ENCODE measurements at places on chromosomes 11 and 22.
A peak's percentile ranks its signal among the peaks of the same experiment; 100 is the strongest.

DNA sequence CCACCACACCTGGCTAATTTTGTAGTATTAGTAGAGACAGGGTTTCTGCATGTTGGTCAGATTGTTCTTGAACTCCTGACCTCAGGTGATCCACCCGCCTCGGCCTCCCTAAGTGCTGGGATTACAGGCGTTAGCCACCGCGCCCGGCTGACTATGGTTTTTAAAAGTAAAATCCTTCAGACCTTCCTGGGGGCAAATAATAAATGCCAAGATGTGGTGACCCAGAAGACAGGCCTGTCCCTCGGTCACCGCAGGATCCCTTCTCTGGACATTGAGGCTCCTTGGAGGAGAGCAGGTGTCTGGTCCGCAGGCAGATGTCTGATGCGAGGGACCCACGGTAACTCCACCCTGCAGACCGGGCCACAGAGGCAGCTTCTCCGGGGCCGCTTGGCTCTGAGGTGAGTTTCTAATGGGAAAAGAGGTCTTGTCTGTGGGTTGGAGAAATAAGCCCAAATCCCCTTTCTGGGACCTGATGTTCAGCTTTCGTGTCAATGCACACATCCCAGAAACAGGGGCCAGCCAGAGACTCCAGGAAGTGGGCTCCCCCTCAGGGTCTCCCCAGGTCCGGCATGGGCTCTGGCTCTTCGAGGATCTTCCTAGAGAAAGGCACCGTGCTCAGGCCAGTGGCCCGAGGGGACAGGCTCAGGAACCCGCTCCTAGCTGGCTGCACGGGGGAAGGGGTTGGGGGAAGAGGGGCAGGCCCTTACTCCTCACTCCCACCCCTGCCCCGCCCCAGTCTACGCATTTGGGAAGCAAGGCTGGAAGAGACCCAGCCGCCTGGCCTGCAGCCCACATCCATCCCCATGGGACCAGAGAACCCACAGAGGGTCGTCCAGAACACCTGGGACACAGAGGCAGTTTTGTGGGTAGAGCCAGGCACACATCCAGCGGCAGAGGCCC, 100.6 kb downstream of the WNT7B start:
- DNase-seq = no peak

- no peak for DNase-seq
These were observed 1.7 kb downstream of the FERMT3 start for GRCh38 chr11:64208086-64208795.

DNA sequence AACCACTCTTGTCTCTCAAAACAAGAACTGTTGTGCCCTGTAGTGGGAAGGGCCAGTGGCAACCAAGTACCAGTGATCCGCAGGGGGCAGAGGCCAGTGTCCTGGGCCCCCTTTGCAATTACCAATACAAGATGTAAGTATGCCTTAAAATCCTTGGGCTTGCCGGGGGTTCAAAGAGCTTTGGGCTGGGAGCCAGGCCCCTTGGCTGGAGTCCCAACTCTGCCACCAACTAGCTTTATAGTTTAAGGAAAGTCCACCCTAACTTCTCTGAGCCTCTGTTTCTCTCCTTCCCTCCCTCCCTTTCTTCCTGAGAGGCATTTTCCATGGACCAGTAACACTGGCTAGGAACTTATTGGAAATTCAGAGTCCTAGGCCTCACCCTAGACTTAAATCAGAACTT, 15.5 kb downstream of the CLMP start:
- DNase-seq = no peak

- DNase-seq = no peak
These were observed 13.1 kb downstream of the USH1C start for GRCh38 chr11:17531071-17531600.

DNA sequence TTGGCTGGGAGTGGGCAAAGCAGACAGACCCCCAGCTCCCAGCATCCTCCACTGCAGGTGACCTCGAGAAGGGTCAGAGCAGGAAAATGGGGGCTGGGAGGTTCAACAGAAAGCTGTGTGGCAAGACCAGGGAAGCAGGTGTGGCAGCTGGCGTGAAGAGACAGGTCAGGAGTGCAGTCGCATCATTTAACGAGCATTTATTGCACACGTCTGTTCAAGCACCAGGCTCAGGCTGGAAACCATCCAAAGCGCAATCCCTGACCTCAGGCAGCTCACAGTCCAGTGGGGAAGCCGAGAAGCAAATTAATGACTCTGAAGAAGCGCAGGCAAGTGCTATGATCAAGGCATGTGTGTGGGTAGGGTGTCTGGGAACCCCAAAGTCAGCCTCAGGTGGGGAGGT, 7.4 kb downstream of the SLC25A45 start:
- no peak for DNase-seq

- no peak for DNase-seq
These were observed 7.2 kb downstream of the SSTR3 start for GRCh38 chr22:37205046-37205445.

- no peak for DNase-seq
These were observed 91.5 kb downstream of the MORC2 start for GRCh38 chr22:30876915-30877553.

GRCh38 chr11:2467695-2468055, 22.9 kb downstream of the KCNQ1 start:
- DNase-seq = no peak

DNA sequence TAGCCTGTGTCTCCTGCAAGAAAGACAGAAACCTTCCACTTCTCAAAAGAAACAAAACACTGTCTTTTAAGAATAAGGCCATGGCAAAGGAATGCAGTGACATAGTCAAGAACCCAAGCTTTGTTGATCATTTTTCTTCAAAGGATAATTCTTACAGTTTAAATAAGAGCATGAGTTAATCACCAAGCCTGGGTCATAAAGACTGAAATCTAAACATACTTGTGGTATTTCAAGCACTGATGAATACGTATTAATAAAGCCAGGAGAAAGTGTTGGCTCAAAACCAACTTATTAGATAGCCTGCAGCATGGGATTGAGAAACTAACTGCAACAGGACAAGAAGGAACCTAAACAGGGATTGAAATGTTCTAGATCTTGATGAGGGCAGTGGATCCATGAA, 143.3 kb upstream of the MTNR1B start:
- DNase-seq = no peak

DNA sequence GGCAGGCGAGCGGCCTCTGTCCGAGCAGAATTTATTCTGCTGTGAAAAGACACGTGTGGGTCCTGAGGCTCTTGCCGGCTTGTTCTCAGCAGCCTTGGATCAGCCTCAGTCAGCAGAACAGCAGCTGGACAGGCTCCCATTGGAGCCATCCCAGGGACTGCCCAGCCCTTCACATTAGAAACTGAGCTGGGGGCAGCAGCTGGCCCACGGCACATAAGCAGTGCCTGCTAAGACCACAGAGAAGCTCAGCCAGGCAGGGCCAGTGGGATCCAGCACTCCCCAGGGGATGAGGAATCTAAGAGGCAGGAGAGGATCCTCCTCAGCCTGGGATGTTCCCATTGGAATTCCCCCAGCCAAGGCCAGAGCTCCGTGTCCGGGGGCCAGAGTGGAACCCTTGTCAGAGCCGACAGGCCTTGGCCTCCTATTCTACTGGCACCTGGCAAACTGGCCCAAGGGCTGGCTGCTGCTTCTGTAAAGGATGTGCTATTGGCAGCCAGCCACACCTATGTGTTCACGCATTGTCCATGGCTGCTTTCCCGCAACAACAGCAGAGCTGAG, 18.2 kb downstream of the RTN4R start:
- DNase-seq = no peak

- no peak for DNase-seq
These were observed 80.6 kb upstream of the SYT13 start for GRCh38 chr11:45366619-45367190.

- no peak for DNase-seq
These were observed 761.1 kb downstream of the BRD1 start for GRCh38 chr22:49066619-49067018.

DNA sequence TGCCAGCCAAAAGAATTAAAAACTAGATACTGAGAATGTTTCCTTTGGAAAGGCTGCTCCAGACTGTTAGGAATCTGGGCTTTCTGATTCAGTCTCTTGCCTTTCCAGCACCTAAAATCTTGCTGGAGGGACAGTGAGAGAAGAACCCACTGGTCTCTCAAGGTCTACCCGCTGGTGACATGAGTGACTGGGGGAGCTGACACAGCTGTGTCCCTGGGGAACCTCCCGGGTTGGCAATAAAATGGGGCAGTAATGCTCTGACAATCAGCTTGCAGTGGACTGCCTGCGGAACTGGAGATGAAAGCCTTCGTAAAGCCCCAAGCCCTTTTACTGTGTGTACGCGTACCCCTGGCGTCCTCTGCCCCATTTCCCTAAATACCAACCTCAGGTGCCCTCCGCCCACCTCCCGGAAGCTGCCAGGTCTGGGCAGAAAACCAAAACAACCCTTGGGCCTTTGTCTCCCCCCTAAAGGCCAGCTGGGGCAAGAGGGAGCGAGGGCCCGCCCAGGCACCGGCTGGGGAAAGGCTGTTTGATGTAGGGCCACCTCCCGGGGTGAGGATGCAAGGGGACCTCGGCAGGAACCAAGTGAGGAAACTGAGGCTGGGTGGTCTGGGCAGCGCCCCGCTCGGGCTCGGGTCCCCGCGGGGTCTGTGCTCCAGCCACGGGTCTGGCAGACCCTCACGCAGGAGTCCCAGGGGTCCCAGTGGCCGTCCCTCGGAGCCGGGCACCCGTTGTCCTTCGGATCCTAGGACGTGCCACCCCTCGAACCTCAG, 741 bp downstream of the CARS1 start:
- DNase-seq = no peak

- no peak for DNase-seq
These were observed 353.8 kb downstream of the TMEM135 start for GRCh38 chr11:87391496-87391895.

GRCh38 chr11:128689948-128690664, 3.8 kb upstream of the FLI1 start:
- no peak for DNase-seq

DNA sequence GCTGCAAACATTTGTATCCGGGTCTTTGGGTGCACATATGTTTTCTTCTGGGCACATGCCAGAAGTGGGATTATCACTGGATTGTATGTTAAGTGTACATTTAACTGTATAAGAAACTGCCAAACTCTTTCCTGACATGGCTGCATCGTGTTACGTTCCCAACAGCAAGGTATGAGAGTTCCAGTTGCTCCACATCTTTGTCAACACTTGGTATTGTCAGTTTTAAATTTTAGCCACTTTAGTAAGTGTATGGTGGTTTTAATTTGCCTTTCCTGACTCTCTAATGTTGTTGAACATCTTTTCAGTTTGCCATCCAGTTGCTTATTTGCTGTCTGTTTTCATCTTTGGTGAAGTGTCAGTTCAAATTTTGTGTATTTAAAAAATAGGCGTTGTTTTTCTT, 22.5 kb upstream of the SMIM38 start:
- DNase-seq = no peak

DNA sequence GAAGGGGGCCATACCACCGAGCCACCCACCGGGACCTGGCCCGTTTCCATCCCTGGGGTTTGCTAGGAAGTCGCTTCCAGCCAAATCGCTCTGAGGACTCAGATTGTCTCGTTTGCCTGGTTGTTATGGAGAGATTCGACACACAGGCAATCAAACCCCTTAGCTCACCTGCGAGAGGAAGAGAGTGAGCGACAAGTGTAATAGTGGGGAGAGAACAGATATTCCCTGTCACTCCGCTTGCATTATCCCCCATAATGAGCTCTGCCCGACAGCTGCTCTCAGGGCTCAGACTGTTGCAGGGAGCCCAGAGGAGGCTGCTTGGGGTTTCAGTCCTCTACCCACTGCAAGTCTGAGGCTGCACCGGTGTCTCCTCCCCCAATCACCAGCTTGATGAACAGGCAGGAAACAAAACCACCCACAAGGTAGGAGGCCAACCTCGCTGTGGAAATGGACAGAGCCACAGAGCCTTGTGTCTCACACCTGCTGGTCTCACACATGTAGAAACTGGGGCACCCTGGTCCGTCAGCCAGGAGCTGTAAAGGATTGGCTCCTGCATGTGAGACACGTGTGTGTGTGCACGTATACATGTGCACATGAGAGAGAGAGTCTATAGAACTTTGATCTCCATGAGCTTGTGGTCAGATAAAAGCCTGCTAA, 351.1 kb downstream of the BUD13 start:
- no peak for DNase-seq

- DNase-seq = no peak
These were observed 108.2 kb downstream of the SIK3 start for GRCh38 chr11:116990061-116990473.

DNA sequence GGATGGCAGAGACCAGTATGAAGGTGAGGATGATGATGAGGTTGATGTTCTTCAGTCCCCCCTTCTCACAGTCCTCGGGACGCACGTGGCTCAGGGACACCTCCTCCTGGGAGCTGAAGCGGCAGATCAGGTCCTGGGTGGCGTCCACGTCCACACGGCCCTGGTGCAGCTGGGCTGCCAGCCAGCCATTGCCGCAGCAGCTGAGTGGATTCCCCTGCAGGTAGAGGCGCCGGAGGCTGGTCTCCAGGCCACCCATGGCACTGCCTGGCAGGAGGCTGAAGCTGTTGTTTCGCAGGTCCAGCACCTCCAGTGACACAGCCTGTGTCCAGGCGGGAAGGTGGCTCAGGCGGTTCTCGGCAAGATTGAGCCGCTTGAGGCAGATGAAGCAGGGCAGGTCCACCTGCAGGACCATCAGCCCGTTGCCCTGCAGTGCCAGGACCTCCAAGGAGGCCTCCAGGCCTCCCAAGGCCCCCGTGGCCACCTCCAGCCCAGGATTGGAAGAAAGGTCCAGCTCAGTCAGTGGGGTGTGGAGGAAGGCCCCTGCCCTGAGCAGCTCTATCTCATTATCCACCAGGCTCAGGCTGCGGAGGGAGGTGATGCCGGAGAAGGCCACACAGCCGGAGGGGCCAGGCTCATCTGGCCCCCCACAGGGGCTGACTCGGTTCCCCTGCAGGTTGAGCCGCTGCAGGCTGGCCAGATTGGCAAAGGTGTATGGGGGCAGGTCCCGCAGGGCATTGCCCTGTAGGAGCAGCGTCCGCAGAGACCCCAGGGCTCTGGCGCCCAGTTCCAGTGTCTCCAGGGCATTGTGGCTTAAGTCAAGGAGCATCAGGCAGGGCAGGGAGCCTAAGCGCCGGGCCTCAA, 10.6 kb downstream of the LRRC32 start:
- DNase-seq = no peak

GRCh38 chr22:40404251-40405177, 34.1 kb downstream of the SGSM3 start:
- DNase-seq = no peak

- DNase-seq = peak; percentile 76
These were observed 10.4 kb upstream of the SLCO2B1 start for GRCh38 chr11:75140269-75141138.

GRCh38 chr22:43745411-43745770, 66.7 kb downstream of the EFCAB6 start:
- DNase-seq = no peak

DNA sequence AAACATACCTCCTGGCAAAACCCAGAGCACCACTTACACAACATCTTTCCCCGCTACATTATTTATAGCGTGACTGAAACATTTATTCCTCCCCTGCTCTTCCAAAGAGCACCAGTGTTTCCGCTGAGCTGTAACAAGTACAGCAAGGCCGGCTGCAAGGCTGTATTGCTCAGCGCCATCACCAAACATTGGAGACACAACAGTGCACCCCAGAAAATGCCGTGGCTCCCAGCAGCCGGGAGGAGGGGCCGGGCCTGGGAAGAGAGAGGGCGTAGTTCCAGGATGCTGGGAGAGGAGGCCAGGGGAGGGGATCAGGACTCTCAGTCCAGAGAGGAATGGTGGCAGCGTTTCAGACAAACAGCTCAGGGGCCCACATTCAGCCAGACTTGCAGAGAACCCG, 133.2 kb downstream of the DSCAML1 start:
- DNase-seq = no peak
